ENCODE measurements at places on chromosomes 7 and 10. TPM values are rescaled to one million over a fixed set of nuclear protein-coding genes. Genes with fewer than 3 reads are reported as not detected.

DNA sequence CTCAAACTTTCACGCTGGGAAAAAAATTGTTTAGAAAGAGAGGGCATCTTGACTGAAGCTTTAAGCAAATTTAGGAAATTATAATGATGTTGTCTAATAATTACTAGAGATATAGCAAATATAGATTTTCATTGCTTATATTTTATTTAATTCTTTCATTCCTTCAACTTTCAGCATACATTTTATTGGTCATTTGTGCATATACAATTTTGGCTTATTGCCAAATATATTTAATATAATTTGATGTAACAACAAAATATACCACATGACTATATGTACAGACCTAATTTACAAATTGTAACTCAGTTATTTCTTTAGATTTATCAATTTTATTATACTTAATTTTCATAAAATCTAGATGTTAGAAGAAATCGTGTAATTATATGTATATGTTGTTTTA, 390.1 kb downstream of the ATRNL1 start:
- DNase-seq, result no peak
- no peak overlapping the region for H3K4me3 ChIP-seq
- no peak overlapping the region for H3K27ac ChIP-seq
- no peaks in the 10 kb centered on the region for H3K27me3 ChIP-seq
- no peaks in the 10 kb centered on the region for H3K36me3 ChIP-seq

- no peaks in the 10 kb centered on the region for H3K4me1 ChIP-seq
- no peak for DNase-seq
- H3K27ac ChIP-seq, result no peak overlapping the region
- no peak overlapping the region for H3K4me3 ChIP-seq
- no peaks in the 10 kb centered on the region for H3K27me3 ChIP-seq
- no peaks in the 10 kb centered on the region for H3K36me3 ChIP-seq
Measured at GRCh38 chr10:72875250-72876055, 18.1 kb upstream of the OIT3 start.

DNA sequence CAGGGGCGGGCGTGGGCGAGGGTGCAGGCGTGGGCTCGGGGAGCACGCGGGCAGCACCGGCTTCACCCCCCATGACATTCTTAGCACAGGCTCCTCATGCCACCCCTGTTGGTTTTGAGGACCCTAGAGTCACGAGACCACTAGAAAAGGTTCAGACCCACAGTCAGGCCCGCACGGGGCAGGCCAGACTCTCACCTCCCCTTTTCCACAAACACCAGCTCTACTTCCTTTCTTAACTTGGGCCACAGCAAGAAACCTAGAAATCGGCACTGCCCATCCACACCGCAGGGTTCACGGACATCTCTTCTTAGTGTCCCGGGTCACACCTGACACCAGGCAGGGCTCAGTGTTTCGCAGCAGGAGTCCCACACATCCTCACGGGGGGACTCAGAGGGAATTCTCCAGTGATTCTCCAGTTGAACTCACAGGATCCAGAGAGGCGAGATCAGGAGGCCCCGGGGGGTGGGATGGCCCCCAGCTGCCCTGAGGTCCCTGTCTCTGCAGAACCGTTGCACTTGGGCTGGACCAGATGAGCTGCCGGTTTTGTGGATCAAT, 52.0 kb downstream of the JAKMIP3 start:
- no peaks in the 10 kb centered on the region for H3K36me3 ChIP-seq
- DNase-seq, result no peak
- H3K4me1 ChIP-seq, result no peaks in the 10 kb centered on the region
- no peak overlapping the region for H3K27ac ChIP-seq
- H3K27me3 ChIP-seq, result no peaks in the 10 kb centered on the region
- H3K4me3 ChIP-seq, result no peak overlapping the region

GRCh38 chr7:148042935-148043631, 547.5 kb upstream of the C7orf33 start:
- H3K27me3 ChIP-seq, result no peaks in the 10 kb centered on the region
- H3K4me3 ChIP-seq, result no peak overlapping the region
- no peak for DNase-seq
- H3K4me1 ChIP-seq, result no peaks in the 10 kb centered on the region
- H3K36me3 ChIP-seq, result no peaks in the 10 kb centered on the region
- no peak overlapping the region for H3K27ac ChIP-seq

- H3K4me3 ChIP-seq, result no peak overlapping the region
- no peak for DNase-seq
- no peaks in the 10 kb centered on the region for H3K36me3 ChIP-seq
Measured at GRCh38 chr7:98102170-98102569, 4.5 kb upstream of the LMTK2 start.

DNA sequence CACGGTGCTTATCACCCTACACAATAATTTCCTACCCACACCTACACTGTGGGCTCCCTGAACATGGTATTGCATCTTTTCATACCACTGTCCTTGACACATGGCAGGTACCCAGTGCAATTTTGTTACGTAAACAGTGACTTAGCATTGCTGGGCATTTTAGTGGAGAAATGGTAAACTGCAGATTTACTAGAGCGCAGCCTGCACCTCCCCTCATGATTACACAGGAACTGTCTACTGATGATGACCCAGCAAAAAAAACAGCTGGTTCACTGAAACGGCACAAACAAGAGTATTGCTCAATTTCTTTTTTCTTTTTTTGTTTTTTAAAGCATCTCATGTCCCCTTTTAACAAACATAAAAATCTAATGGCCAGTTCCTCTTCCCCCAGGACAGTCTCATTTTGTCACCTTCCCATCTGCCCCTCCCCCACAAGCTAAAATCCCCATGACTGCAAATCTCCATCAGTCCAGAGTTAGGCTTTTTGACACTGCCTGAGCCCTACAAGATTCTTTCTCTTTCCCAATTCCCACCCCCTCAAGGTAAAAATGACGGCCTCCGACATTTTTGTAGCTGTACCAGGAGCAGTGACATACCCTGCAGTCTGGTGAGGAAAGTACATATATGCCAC, 2.8 kb downstream of the ZNF746 start:
- H3K36me3 ChIP-seq, result peaks cover 9% of the 10 kb centered on the region
- DNase-seq, result no peak
- no peak overlapping the region for H3K4me3 ChIP-seq
- no peak overlapping the region for H3K27ac ChIP-seq
- no peaks in the 10 kb centered on the region for H3K27me3 ChIP-seq

- DNase-seq, result no peak
- no peak overlapping the region for H3K27ac ChIP-seq
- H3K27me3 ChIP-seq, result no peaks in the 10 kb centered on the region
- no peaks in the 10 kb centered on the region for H3K4me1 ChIP-seq
- no peak overlapping the region for H3K4me3 ChIP-seq
- H3K36me3 ChIP-seq, result no peaks in the 10 kb centered on the region
Measured at GRCh38 chr7:121519548-121520521, 123.7 kb upstream of the FAM3C start.

DNA sequence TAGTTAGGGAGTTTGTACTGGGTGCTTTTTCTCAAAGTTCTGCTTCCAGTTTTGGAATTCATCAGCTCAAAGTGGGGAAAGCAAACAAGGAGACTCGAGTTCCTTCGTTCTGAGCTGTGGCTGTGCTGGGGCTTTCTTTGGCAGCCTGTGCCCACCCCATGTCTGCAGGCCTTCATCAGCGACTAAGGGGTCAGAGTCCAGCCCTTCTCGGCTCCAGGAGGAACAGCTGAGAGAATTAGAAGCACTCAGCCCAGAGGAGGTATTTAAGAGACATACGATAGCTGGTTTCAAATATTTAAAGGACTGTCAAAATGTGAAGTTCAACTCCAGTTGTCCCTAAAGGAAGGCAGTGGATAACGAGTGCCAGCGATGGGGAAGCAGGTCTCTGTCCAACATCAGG, 41.3 kb downstream of the SH3PXD2A start:
- no peaks in the 10 kb centered on the region for H3K36me3 ChIP-seq
- H3K4me3 ChIP-seq, result no peak overlapping the region
- DNase-seq, result peak; percentile 64
- peak overlapping the region; percentile 77 for H3K27ac ChIP-seq

DNA sequence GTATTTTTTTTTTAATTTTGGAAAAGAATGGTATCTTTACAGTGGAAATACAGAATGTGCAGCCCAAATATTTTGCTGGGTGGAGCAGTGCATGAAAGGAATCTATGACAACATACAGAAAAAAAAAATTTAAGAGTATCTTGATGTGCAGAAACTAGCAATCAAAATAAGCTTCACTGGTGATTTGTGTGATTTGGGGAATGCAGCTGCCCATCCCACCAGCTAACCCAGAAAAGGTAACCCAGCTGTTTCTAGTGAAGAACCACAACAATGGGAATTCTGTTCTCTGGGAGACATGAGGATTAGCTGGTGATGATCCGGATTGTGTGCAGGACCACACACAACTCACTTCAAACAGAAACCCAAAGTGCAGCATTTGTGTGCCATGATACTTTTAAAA, 375.5 kb downstream of the SEMA3D start:
- no peak overlapping the region for H3K27ac ChIP-seq
- H3K4me1 ChIP-seq, result no peaks in the 10 kb centered on the region
- no peak overlapping the region for H3K4me3 ChIP-seq
- DNase-seq, result no peak
- no peaks in the 10 kb centered on the region for H3K36me3 ChIP-seq
- H3K27me3 ChIP-seq, result no peaks in the 10 kb centered on the region

GRCh38 chr10:1602037-1602484, 135.3 kb downstream of the ADARB2 start:
- no peak overlapping the region for H3K27ac ChIP-seq
- peaks cover 3% of the 10 kb centered on the region for H3K27me3 ChIP-seq
- DNase-seq, result no peak
- H3K4me3 ChIP-seq, result no peak overlapping the region
- H3K4me1 ChIP-seq, result no peaks in the 10 kb centered on the region

Gene TAC1
- total RNA-seq, result not detected

Gene PTPRZ1
- total RNA-seq, result 0.35 TPM

Gene LGI1
- 0.47 TPM for total RNA-seq

Gene VWC2
- 0.08 TPM for total RNA-seq

Gene ANKRD61
- not detected for total RNA-seq

Gene TMEM72
- total RNA-seq, result 17.6 TPM

Gene LRGUK
- total RNA-seq, result 0.69 TPM

Data from colonic mucosa (tissue), 4 donors.